CD8-positive, alpha-beta memory T cell (primary cell): ENCODE measurements at places on chromosomes 16 and 17.

DNA sequence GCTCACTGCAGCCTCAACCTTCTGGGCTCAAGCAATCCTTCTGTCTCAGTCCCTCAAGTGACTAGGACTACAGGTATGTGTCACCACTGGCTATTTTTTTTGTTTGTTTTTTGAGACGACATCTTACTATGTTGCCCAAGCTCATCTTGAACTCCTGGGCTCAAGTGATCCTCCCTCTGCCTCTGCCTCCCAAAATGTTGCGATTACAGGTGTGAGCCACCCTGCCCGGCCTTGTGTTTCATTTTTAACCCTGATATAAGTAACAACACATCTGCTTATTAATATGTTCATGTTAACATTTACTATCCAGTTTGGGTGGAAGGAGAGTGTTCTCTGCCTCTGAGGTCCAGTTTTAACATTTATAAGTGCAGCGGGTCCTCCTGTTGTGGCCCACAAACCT lies 3.1 kb downstream of the FAM20A start:
- no peak for DNase-seq
- H3K4me3 ChIP-seq = no peak overlapping the region
- no peaks in the 10 kb centered on the region for H3K36me3 ChIP-seq
- peaks cover 3% of the 10 kb centered on the region for H3K4me1 ChIP-seq
- H3K27me3 ChIP-seq = peaks cover 19% of the 10 kb centered on the region
- H3K27ac ChIP-seq = no peak overlapping the region

DNA sequence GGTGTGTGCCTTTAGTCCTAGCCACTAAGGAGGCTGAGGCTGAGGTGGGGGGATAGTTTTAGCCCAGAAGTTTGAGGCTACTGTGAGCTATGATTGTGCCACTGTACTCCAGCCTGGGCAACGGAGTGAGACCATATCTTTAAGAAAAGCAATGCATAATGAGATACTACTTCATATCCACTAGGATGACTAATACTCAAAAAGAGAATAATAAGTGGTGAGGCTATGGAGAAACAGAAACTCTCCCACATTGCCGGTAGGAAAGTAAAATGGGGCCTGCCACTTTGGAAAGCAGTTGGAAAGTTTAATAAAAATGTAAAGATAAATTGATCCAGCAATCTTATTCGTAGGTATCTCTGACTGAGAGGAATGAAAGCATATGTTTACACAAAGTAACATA lies 4.6 kb upstream of the NPIPB2 start:
- no peak for DNase-seq
- no peaks in the 10 kb centered on the region for H3K27me3 ChIP-seq
- H3K4me3 ChIP-seq = no peak overlapping the region
- H3K27ac ChIP-seq = no peak overlapping the region
- H3K36me3 ChIP-seq = no peaks in the 10 kb centered on the region

DNA sequence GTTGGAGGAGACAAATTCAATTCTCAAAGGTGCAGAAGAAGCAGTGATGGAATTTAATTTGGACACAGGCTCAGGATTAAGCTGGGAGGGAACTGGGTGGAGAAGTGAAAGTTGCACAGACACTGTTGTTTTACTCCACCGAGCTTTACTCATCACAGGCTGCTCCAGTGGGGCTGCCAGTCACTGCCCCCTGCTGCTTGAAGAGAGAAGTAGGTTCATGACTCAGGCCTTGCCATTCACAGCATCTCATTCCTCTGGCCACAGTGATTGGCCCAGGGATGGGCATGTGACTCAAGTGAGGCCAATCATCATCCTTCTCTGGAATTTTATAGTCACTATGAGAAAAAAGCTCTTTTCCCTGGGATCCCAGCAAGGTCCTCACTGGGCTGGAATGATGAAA lies 11.8 kb downstream of the GNAO1 start:
- H3K4me3 ChIP-seq = no peak overlapping the region
- no peaks in the 10 kb centered on the region for H3K36me3 ChIP-seq
- no peak for DNase-seq

GRCh38 chr16:3876695-3877094 lies 3.8 kb downstream of the CREBBP start:
- DNase-seq = no peak
- H3K4me1 ChIP-seq = peaks cover 77% of the 10 kb centered on the region
- no peak overlapping the region for H3K4me3 ChIP-seq
- no peaks in the 10 kb centered on the region for H3K27me3 ChIP-seq
- H3K27ac ChIP-seq = no peak overlapping the region

DNA sequence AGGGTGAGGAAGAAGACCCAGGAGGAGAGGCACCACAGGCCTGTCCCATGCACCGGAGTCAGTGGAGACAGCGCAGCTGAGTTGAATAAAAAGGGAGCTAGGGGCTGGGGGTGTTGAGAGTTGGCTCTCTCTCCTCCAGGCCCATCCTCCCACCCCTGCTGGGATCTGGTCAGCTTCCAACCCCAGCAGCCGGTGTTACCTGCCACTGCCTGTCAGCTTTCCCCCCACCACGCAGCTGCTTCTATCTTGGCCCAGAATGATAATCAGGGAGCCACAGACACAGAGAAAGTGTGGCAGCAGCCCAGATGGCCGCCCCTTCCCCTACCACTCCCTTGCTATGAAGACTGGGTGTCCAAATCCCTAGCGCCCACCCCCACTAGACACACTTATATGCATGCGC lies 120.6 kb upstream of the RPL38 start:
- no peaks in the 10 kb centered on the region for H3K27me3 ChIP-seq
- H3K27ac ChIP-seq = no peak overlapping the region
- H3K4me1 ChIP-seq = no peaks in the 10 kb centered on the region
- H3K36me3 ChIP-seq = no peaks in the 10 kb centered on the region
- DNase-seq = no peak

- H3K36me3 ChIP-seq = no peaks in the 10 kb centered on the region
- no peaks in the 10 kb centered on the region for H3K4me1 ChIP-seq
- H3K4me3 ChIP-seq = no peak overlapping the region
- DNase-seq = no peak
- no peak overlapping the region for H3K27ac ChIP-seq
These were observed 20.1 kb downstream of the UBE2O start for GRCh38 chr17:76432712-76433336.

DNA sequence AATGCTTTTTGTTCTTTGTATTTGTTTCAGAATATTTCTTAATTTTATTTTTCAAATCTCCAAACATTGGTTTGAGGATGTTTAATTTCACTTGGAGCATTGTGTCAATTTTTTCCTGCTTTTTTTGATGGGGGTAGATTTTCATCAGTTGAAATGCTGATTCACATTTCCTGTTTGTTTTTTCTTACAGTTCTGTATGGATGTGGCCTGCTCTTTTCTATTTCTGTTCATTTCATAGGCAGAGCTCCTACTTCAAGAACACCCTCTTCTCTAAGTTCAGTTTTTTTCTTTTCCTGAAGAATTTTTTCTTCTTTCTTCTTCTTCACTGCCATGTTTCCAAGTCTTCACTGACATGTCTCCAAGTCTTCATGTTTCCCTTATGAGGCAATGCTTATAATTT lies 8.8 kb downstream of the MBTD1 start:
- H3K27ac ChIP-seq = no peak overlapping the region
- no peak for DNase-seq
- H3K27me3 ChIP-seq = no peaks in the 10 kb centered on the region
- H3K36me3 ChIP-seq = peaks cover 3% of the 10 kb centered on the region
- H3K4me3 ChIP-seq = no peak overlapping the region
